Cardiac fibroblast (primary cell): ENCODE measurements at places on chromosomes 13 and 19.

DNA sequence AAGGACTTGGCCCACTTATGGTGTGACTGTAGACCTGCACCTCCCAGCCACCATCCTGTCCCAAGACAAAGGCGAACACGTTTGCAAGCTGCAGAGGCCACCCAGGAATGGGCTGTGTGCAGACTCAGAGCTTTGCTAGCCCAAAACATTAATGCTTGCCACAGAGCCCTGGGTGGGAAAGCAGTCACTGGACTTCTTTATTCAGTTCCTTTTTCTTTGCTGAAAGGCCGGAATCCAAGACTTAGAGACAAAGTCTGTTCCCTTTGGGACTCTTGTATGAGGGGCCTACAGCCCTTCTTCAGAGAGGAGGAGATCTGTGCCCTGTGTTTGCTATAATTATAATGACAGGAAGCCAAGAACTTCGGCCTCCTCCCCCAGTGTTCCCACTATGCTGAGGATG lies 167.8 kb downstream of the DLEU7 start:
- DNase-seq = no peak

- no peak for DNase-seq
Observed at GRCh38 chr13:113443991-113444390, 9.3 kb downstream of the ADPRHL1 start.

GRCh38 chr19:8109890-8110662 lies 39.3 kb downstream of the FBN3 start:
- no peak for DNase-seq

- no peak for DNase-seq
Observed at GRCh38 chr19:55646889-55647731, 902 bp upstream of the CCDC106 start.

- DNase-seq = no peak
Observed at GRCh38 chr13:103976371-103976770, 910.2 kb upstream of the SLC10A2 start.

DNA sequence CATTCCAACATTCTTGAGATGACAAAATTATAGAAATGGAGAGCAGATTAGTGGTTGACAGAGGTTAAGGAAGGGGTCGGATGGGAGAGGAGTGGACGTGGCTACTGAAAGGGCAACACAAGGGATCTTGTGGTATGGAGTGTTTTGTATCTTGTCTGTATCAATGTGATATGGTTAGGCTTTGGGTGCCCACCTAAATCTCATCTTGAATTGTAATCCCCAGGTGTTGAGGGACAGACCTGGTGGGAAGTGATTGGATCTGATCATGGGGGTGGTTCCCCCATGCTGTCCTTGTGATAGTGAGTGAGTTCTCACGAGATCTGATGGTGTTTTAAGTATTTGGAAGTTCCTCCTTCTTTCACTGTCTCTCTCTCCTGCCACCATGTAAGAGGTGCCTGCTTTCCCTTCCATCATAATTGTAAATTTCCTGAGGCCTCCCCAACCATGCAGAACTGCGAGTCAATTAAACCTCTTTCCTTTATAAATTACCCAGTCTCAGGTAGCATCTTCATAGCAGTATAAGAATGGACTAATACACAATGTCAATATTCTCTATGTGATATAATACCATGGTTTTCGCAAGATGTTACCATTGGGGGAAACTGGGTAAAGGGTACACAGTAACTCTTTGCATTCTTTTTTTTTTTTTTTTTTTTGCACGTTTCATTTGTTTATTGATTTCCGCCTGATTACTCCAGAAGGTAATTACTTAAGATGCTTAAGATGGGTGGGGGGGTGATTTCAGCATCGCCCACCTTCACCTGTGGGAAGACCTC lies 4.9 kb upstream of the IFNL4 start:
- DNase-seq = no peak
